ENCODE measurements at places on chromosomes 12 and 14. TPM values are rescaled to one million over a fixed set of nuclear protein-coding genes. Genes with fewer than 3 reads are reported as not detected.

The SSTR1 gene
- not detected for total RNA-seq

The PRR13 gene
- 41.0 TPM for total RNA-seq

The KLC1 gene
- total RNA-seq, result 140 TPM

The RDH11 gene
- total RNA-seq, result 133 TPM

The GPR132 gene
- total RNA-seq, result under 0.01 TPM

The NRXN3 gene
- under 0.01 TPM for total RNA-seq

The CPNE6 gene
- not detected for total RNA-seq

The ERP27 gene
- total RNA-seq, result 3.6 TPM

The ADGRD1 gene
- not detected for total RNA-seq

The KLHDC1 gene
- total RNA-seq, result 0.68 TPM

The GLT1D1 gene
- total RNA-seq, result not detected

The ETFBKMT gene
- total RNA-seq, result 1.4 TPM

The TMEM132C gene
- total RNA-seq, result not detected

The CYP27B1 gene
- total RNA-seq, result 1.5 TPM

The RNASE12 gene
- not detected for total RNA-seq

The KRT1 gene
- total RNA-seq, result not detected

The MYF5 gene
- total RNA-seq, result not detected

The TTC9 gene
- total RNA-seq, result 5.8 TPM

The FOXG1 gene
- 3.7 TPM for total RNA-seq

The CLEC12A gene
- total RNA-seq, result not detected

The KRT85 gene
- not detected for total RNA-seq

The DYNLL1 gene
- total RNA-seq, result 342 TPM
